ENCODE measurements at places on chromosomes 5 and 9. TPM values are rescaled to one million over a fixed set of nuclear protein-coding genes. Genes with fewer than 3 reads are reported as not detected.

DNA sequence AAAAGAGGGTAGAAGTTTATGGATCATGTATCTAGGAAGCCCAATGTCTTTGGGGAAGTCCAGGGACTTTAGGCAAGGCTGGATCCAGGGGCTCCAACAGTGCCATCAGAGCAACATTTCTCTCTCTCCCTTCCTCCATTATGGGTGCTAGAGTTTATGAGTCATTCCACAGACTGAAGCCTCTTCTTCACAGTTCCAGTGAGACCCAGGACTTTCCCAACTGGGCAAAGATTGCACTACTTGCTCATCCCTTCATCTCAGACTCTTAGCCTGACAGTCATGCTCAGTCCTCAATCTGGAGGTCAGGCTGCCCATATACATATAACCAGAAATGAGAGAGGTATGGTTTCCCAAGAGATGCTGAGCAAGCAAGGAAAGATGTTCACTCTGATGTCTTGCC is 110.7 kb downstream of the FEM1C start:
- no peak for DNase-seq

DNA sequence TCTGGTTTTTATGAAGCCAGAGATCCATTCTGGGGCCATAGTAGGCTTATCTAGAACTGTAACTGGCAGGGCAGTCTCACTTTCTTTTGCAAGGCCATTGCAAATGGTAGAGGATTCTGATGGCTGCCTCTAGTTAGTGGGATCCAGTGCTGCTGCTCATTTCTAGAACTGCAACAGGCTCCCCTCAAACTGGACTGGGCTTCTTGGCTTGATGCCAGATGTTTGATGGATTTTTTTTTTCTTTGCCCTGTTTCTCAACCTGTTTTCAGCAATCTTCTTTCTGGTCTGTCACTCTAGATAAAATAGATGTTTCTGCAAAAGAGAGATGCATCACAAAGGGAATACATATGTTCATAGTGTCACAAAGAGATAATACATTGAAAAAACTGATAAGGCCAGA is 11.9 kb downstream of the CARTPT start:
- DNase-seq, result no peak

DNA sequence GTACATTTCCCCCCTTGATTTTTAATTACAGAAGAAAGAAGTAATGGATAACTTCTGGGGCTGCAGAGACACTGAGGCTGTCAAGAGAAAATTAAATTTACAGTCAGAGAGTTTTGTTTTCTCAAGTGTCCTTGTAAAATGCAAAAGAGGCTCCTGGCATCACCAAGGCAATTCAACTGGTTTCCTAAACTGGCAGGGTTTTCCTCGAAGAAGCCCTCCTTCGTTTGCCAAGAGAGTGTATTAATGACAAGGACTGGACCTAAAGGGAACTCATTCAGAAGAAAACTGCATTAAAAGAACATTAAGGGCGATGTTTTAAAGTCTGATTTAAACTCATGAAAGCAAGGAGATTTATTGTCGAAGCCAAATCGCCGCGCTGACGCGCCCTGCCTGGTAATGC is 476.9 kb downstream of the ZSWIM6 start:
- no peak for DNase-seq

GRCh38 chr5:143279698-143280097 is 123.8 kb downstream of the NR3C1 start:
- DNase-seq, result no peak

DNA sequence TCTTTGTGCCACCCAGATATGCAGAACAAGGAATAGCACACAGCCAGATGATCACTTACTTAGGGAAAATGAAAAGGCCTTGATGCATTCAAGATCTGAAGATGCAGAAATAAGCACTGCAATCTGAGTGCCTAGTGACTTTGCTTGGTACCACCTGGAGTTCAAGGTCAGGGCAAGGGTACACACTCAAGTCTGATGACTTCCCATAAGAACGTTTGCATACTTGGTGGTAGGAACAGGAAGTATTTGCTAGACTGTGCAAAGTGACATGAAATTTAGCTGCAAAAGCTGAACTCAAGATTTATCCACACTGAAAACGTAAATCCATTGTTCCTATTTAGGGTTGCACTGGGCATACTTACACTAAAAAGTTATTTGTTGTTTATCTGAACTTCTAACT is 177.1 kb downstream of the PIK3R1 start:
- DNase-seq, result no peak

DNA sequence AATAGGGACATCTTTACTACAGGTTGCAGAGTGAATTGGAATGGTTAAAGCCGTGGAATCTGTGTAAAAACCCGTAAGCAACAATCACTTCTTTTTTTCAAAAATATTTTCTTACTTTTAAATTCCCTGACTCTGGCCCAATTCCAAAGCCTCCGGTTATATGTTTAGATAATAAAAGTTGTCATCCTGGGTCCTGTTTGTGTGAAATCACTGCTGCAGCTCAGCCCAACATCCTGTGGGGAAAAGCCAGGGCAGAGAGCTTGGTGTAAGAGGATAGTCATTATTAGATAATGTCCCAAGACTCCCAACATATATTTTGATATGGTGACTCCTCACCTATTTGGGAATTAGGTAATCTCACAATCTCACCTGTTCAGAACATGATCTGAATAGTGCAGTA is 586.0 kb upstream of the BRINP1 start:
- DNase-seq, result no peak

GRCh38 chr5:138440159-138441073 is 1.6 kb downstream of the REEP2 start:
- DNase-seq, result peak; percentile 26

STC2 gene
- 13.5 TPM for total RNA-seq

FOXD4L6 gene
- total RNA-seq, result not detected

SPAG8 gene
- total RNA-seq, result 1.3 TPM

Data from left cardiac atrium (tissue), 4 donors.